M059J (cell line): ENCODE measurements at places on chromosomes 16 and 17.
A peak's percentile ranks its signal among the peaks of the same experiment; 100 is the strongest.

GRCh38 chr17:35875072-35875799 lies 4.9 kb downstream of the CCL5 start:
- DNase-seq: no peak

DNA sequence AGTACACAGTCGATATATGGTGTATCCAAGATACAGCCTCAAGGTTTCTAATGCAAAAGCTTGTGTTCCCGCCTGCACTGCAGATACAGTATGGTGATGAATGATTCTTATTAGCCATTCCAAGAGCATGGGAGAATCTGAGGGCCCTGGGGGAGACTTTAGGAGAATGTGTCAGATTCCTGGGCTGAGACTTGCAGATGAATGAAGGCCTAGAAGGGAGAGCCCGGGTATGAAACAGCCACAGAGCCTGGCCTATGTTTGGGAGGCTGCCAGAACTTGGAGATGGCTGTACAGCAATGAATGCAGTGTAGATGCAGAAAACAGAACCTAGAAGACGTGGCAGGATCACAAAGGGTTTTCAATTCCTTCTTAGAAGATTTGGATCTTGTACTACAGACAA lies 510.7 kb downstream of the HAPSTR1 start:
- no peak for DNase-seq

GRCh38 chr16:16019488-16019887 lies 70.1 kb downstream of the ABCC1 start:
- DNase-seq: peak; percentile 91

GRCh38 chr16:75745242-75745641 lies 19.0 kb upstream of the CPHXL start:
- no peak for DNase-seq

GRCh38 chr17:77442976-77443747 lies 302.4 kb downstream of the SEC14L1 start:
- no peak for DNase-seq

DNA sequence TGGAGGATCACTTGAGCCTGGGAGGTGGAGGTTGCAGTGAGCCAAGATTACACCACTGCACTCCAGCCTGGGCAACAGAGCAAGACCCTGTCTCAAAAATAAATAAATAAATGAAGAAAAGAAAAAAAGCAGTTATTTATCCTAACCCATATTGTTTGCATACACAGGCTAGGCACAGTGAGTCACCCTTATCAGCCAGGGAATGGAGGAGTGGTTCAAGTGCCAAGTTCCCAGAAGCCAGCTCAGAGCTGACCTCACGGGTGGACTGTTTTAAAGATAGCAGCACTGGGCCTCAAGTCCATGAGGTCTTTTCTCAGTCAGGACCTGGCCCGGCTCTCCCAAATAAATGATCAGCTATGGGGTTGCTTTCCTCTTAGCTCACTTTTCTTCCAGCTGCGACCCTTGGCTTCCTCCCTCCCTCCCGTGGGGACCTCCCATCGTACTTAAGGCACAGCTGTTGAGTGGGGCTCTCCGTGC lies 22.6 kb upstream of the MGAT5B start:
- peak; percentile 29 for DNase-seq

GRCh38 chr16:89779909-89780305 lies 36.5 kb downstream of the FANCA start:
- DNase-seq: no peak

DNA sequence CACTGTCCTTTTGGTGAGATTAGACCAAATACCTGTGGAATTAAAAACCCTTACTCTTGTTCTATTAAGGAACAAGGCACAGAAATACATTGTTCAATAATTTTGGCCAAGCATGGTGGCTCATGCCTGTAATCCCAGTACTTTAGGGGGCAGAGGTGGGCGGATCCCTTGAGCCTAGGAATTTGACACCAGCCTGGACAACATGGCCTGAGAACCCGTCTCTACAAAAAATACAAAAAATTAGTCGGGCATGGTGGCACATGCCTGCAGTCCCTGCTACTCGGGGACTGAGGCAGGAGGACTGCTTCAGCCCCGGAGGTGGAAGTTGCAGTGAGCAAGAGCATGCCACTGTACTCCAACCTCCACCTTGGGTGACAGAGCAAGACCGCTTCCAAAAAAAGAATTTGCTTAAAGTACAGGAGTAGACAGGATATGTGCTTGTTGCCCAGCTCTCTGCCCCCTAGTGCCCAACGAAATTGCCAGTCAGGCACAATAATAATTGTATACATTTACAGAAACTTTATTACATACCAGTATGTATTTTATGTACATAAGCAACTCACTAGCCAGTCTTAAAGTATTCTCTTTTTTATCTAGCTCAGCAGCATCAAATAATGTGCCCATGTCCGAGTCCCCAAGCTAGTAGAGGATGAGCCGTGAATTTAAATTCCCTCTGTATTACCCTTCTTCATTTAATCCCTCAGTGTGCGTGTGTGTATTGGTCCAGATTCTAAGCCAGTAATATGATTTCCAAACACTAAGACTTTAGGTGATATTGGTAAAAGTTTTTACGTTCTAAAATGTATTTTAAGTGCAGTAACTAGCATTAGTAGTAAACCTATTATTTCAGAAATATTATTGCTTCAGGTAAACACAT lies 1.4 kb downstream of the THUMPD1 start:
- peak; percentile 6 for DNase-seq

GRCh38 chr16:67195676-67196075 lies 3.3 kb upstream of the ELMO3 start:
- no peak for DNase-seq

DNA sequence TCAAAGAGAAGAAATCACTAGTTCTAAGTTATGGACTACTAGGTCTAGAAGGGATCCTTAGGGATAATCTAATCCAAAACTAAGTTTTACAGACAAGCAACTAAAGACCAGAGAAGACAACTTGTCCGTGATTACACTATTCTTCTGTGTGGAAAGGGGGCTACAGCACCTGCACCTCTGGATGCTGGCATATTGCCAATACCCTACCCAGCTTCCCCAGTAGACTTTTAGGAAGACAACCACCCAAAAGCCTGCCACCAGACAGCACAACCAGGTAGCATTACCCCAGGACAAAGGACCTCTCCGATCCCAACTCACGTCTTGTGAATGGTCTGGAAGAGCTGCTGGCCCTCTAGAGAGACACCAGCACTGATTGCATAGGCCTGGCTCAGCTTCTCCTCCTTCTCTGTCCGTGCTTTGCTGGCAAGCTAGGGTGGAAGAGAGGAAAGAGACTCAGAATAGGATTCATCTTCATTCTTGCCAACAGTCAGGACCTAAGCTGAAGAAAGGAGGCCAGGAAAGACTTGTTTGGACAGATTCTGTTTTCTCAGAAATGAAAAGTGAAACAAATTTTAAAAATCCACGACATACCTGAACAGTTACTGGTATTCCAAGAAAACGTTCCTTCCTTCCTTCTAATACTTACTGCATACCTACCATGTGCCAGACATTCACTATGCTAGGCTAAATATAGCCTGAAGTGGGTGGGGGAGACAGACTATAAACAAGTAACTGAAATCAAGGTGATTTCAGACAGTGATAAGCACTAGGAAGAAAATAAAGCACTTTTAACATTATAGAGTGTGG lies 25.3 kb upstream of the TMEM101 start:
- no peak for DNase-seq

DNA sequence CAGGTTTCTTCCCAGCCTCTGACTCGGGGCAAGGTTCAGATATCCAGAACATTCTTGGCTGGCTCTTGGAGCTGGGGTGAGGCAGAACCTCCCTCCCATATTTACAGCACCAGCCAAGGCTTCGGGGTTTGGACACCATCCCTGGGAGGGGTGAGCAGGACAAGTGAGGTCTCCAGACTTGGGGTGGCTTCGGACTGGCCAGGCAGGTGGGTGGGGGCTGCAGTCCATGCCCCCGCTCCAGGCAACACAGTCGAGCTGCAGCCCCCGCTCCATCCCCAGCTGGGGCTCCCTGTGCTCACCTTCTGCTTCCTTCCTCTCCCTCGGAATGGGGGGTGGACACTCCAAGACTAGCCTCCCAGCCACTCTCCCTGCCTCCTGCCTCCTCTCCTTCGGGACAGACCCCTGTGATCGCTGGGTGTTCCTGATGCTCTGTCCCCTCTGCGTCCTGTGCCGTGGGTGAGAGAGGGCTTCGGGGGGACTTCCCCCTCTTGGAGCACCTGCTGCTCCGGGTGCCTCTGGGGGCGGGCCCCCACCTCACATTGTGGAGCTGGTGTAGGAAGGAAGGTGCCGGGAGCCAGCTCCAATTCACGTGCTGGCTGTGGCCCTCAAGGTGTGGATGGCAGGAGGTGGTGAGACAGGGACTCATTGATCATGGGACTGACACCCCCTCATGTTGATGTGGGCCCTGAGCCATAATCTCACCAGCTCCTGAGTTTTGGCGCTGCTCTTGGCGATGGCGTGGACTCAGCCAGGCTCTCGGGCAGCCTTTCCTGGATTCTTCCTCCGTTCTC lies 189.2 kb downstream of the SEC14L1 start:
- DNase-seq: no peak

DNA sequence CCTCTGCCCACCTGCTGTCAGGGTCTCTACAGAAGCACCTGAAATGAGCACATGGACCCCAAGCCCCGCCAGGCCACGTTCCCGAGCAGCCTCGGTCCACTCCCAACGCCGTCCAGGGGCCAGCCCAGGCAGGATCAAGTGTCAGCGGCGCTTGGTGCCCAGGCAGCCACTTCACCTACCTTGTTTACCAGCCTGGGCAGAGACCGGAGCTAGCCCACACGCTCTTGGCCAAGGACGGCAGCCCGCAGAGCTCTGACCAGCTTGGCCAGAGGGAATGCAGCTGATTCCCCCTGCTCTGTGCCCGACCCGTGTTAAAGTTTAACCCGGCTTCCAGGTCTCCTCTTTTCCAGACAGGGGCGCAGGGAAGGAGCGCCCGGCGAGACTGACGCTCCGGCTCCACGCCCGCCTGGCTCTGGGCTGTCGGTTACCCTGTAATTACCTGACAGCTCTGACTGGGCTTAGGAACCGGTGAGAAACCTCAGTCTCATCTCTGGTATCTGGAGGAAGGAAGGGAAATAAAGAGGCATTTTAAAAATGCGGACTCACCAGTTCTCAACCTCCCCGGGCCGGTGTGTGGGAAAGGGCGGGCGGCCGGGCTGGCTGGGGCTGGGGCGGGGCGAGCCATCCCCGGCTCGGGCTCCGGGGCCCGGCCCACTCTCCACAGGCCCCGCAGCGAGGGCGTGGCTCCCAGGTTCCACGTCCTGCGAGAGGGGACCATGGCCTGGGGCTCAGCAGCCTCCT lies 4.6 kb downstream of the KIFC3 start:
- DNase-seq: no peak

GRCh38 chr16:86432691-86433090 lies 77.6 kb upstream of the FOXF1 start:
- DNase-seq: no peak

DNA sequence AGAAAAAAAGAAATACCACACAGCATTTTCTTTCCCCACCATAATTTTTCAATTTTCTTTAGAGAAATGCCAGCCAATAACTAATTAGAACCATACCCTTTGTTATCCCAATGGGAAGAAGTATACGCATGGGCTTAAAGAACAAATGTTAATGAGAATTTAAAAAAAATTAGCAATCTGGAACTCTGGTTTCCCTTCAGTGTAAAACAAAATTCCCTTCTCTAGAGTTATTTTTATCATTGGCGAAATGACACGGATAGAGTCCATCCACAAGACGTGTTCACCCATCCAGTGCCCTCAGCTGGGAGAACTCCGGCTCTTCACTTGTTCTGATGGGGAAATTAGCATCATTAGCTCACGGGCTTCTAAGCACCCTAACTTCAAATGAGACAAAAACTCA lies 3.3 kb downstream of the NXN start:
- no peak for DNase-seq

GRCh38 chr17:16121915-16122314 lies 93.4 kb downstream of the NCOR1 start:
- no peak for DNase-seq

DNA sequence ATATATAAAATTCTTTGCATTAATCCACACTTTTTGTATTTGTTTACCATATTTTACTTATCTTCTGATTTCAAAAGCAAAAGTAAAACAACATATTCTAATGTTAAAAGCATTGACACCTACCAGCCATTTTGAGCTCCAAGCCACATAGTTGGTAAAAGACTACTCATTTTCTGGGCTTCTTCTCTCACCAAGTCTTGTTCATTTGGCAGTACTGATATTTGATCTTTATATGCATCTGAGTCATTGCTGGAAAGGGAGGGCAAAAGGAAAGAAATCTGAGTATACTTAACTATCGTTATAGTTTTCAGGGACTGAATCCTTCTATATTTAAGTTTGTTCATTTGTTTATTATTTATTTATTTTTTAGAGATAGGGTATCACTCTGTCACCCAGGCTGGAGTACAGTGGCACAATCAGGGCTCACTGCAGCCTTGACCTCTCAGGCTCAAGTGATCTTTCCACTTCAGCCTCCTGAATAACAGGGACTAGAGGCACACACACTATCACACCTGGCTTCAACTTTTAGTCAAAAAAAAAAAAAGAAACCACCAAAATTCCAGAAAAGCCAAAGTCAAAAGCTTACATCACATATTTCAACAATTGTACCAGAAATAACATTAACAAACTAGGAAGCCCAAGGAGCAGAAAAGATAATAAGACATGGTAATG lies 121.0 kb upstream of the TOB1 start:
- peak; percentile 68 for DNase-seq

- no peak for DNase-seq
These were observed 2.9 kb downstream of the MARCHF10 start for GRCh38 chr17:62805234-62805633.

GRCh38 chr16:84950906-84951305 lies 60.4 kb downstream of the ZDHHC7 start:
- DNase-seq: no peak

DNA sequence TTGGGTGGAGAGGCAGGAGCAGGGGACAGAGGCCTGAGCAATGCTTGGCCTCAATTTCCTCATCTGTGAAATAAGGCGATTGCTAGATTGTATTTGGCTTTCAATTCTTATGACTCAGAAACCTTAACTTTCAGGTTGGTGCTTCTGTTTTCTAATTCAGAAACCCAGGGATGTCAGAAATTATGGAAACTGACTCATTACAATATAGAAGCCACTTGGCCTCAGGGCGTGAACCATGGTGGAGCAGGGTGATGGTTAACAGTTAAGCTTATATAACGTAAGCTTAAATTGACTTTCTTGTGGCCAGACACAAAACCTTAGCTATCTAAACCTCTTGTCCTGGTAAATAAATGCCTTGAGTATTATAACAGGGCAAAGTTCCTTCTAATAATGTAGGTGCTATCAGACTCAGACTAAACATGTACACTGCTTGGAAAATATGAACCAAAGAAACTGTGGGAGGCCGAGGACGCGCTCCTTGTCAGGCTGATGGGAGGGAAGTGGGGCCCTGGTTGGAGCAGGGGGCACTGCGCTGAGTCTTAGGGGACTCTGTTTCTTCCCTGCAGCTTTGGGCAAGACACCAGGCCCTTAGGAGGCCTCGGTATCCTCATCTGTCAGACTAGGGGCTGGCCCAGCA lies 17.1 kb upstream of the SREBF1 start:
- peak; percentile 77 for DNase-seq

GRCh38 chr17:17653343-17653742 lies 27.9 kb upstream of the RAI1 start:
- DNase-seq: no peak

GRCh38 chr17:9389111-9389527 lies 186.5 kb downstream of the STX8 start:
- peak; percentile 87 for DNase-seq
